ENCODE measurements at places on chromosomes 13 and 19. TPM values are rescaled to one million over a fixed set of nuclear protein-coding genes. Genes with fewer than 3 reads are reported as not detected.
A peak's percentile ranks its signal among the peaks of the same experiment; 100 is the strongest.

ANGPTL8 gene
- not detected for total RNA-seq

FUT6 gene
- 12.2 TPM for total RNA-seq

ZNF121 gene
- 11.2 TPM for total RNA-seq

ICAM1 gene
- total RNA-seq: 7.3 TPM

DNA sequence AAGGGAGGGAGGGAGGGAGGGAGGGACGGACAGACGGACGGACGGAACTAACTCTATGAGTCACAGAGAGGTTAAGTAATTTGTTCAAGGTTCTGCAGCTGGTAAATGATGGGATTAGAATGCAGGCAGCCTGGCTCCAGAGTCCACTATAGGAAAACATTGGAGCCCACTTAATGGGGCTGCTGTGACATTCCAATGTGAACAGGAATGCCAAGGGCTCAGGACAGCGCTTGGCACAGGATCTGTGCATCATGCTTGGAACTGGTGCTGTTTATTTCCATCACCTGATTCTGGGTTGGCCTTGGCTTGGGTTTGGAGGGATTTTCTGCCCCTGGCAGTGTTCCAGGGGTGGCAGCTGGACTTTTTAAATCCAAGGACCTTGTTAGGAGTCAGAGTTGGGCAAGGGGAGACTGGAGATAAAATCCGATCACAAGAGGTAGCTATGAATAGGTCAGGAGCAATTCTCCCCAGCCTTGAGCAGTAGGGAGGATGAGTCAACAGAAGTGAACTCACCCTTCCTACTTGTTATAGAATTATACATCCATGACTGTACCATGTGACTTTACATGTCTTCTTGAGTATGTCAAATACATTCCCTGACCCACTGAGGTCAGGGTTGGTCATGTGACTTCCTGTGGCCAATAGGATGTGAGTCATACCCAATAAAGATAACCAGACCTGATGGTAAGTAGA is 7.8 kb upstream of the HIF3A start:
- H3K4me3 ChIP-seq: no peak overlapping the region
- peak overlapping the region; percentile 24 for H3K27ac ChIP-seq
- no peaks in the 10 kb centered on the region for H3K4me1 ChIP-seq
- DNase-seq: no peak

- no peak overlapping the region for H3K4me3 ChIP-seq
- H3K27ac ChIP-seq: no peak overlapping the region
- H3K4me1 ChIP-seq: no peaks in the 10 kb centered on the region
- H3K36me3 ChIP-seq: no peaks in the 10 kb centered on the region
- no peaks in the 10 kb centered on the region for H3K27me3 ChIP-seq
These were observed 52.2 kb downstream of the ZNF737 start for GRCh38 chr19:20513189-20513904.

DNA sequence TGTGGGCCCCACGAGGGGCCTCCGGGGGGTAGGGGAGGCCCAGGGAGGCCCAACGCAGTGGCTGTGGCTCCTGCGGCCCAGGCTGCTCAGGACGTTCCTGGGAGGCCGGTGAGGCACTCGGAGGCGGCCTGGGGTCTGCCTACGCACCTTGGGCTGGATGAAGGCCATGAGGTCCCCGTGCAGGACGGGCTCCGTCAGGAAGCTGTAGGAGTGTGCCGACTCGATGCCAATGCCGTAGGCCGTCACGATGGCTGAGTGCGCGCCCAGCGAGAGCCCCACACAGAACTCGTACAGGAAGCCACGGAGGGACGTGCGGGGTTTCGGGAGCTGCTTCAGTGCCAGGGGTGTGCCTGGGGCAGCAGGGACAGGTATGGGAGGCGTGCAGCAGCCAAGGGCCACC is 5.9 kb downstream of the SBK2 start:
- no peaks in the 10 kb centered on the region for H3K27me3 ChIP-seq
- no peak for DNase-seq
- no peaks in the 10 kb centered on the region for H3K36me3 ChIP-seq
- no peak overlapping the region for H3K27ac ChIP-seq

DNA sequence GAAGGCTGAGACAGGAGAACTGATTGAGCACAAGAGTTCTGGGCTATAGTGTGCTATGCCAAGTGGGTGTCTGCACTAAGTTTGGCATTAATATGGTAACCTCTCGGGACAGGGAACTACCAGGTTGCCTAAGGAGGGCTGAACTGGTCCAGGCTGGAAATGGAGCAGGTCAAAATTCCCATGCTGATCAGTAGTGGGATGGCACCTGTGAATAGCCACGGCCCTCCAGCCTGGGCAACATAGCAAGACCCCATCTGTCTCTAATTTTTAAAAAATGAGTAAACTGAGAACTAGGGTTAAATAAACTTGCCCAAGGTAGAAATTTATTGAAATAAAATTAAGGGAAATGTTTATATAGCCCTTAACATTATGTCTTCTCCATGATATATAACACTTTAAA is 17.0 kb upstream of the INTS6 start:
- no peaks in the 10 kb centered on the region for H3K36me3 ChIP-seq
- H3K4me3 ChIP-seq: no peak overlapping the region
- no peak overlapping the region for H3K27ac ChIP-seq
- DNase-seq: no peak
- H3K27me3 ChIP-seq: no peaks in the 10 kb centered on the region

DNA sequence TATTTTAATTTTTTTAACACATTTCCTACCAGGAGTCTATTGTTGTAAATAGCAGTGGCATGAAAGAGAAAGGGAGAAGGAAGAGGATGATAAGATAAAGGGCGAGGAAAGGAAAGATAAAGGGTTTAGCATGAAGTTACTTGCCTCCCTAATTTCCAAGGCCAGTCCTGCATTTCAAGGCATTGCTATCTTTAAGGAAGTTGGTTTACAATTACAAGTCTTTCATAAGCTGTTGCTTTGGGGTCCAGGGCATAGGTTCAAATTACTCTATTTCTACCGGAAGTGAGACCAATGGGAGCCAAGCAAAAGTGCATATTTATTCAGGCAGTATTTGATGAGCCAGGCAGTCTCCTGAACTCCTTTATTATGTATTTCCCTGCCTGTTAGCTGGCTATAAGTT is 27.7 kb upstream of the UBL3 start:
- no peaks in the 10 kb centered on the region for H3K36me3 ChIP-seq
- no peak for DNase-seq
- no peaks in the 10 kb centered on the region for H3K4me1 ChIP-seq
- H3K4me3 ChIP-seq: no peak overlapping the region

- no peaks in the 10 kb centered on the region for H3K36me3 ChIP-seq
- no peak for DNase-seq
- H3K27ac ChIP-seq: no peak overlapping the region
- H3K27me3 ChIP-seq: no peaks in the 10 kb centered on the region
These were observed 699.0 kb downstream of the GPC5 start for GRCh38 chr13:92097337-92097903.

- H3K4me1 ChIP-seq: peaks cover 26% of the 10 kb centered on the region
- no peak overlapping the region for H3K27ac ChIP-seq
- H3K27me3 ChIP-seq: no peaks in the 10 kb centered on the region
These were observed 32.7 kb upstream of the OLFM4 start for GRCh38 chr13:52995946-52996345.

DNA sequence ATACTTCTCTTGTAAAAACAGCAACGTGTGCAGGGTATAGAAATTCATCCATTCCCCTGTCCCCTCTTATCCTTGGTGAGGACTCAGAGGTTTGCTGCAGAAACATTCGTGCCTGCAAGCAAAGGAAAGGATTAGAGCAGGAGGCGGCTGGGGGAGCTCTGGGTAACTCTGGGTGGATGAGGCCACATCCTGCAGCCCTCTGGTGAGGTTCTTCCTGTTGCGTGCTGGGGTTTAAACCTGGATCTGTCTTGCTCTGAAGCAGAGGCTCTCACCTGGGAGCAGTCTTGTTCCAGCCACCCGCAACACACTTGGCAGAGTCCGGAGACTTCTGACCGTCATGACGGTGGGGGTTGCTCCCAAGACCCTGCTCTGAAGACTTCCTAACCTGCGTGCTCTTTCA is 69.2 kb downstream of the ATP11A start:
- H3K27ac ChIP-seq: no peak overlapping the region
- DNase-seq: no peak
- H3K4me1 ChIP-seq: peaks cover 13% of the 10 kb centered on the region
- no peaks in the 10 kb centered on the region for H3K27me3 ChIP-seq
- H3K36me3 ChIP-seq: no peaks in the 10 kb centered on the region

- H3K4me1 ChIP-seq: no peaks in the 10 kb centered on the region
- no peaks in the 10 kb centered on the region for H3K36me3 ChIP-seq
- H3K4me3 ChIP-seq: no peak overlapping the region
These were observed 788.0 kb upstream of the ATXN8OS start for GRCh38 chr13:69319656-69320055.

GRCh38 chr13:114264886-114265611 is 16.4 kb upstream of the UPF3A start:
- no peak overlapping the region for H3K27ac ChIP-seq
- peaks cover 18% of the 10 kb centered on the region for H3K4me1 ChIP-seq
- no peaks in the 10 kb centered on the region for H3K27me3 ChIP-seq
- no peak overlapping the region for H3K4me3 ChIP-seq
- DNase-seq: no peak
- H3K36me3 ChIP-seq: peaks cover 18% of the 10 kb centered on the region

GRCh38 chr13:44465318-44465717 is 91.7 kb downstream of the SERP2 start:
- no peaks in the 10 kb centered on the region for H3K4me1 ChIP-seq
- H3K27me3 ChIP-seq: no peaks in the 10 kb centered on the region
- no peak overlapping the region for H3K27ac ChIP-seq
- H3K4me3 ChIP-seq: no peak overlapping the region
- no peaks in the 10 kb centered on the region for H3K36me3 ChIP-seq
- DNase-seq: no peak

DNA sequence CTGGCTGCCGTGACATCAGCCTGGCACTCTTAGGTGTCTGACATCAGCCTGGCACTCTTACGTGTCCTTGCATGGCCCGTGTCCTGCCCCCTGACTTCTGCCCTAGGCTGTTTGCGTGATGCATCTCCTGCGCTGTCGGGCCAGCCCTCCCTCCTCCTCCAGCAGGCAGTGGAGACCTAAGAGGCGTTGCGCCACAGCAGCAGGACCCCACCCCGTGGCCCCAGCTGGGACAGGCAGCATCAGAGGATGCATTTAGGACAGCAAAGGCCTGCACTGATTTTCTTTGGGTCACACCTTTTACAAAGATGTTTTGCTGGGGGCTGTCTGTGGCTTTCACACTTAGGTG is 65.3 kb downstream of the GPR12 start:
- no peaks in the 10 kb centered on the region for H3K27me3 ChIP-seq
- H3K4me3 ChIP-seq: no peak overlapping the region
- H3K4me1 ChIP-seq: peaks cover 7% of the 10 kb centered on the region
- no peaks in the 10 kb centered on the region for H3K36me3 ChIP-seq
- no peak for DNase-seq

DNA sequence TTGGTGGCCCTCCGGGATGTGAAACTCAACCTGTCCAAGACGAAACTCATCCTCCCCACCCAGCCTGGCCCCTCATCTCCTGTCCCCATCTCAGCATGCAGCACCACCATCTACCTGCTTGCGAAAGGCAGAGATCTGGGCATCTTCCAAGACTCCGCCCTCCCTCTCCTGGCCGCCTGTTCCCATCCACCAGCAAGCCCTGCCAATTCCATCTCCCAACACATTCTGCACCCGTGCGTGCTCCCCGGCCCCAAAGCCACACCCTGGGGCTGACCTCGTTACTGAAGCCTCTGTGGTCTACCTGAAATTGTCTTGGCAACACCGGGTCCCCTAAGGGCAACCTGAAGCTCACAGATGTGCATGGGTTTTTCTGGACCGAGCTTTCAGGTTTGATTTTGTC is 13.2 kb upstream of the CAMSAP3 start:
- no peaks in the 10 kb centered on the region for H3K36me3 ChIP-seq
- no peak overlapping the region for H3K4me3 ChIP-seq
- H3K27ac ChIP-seq: no peak overlapping the region

DNA sequence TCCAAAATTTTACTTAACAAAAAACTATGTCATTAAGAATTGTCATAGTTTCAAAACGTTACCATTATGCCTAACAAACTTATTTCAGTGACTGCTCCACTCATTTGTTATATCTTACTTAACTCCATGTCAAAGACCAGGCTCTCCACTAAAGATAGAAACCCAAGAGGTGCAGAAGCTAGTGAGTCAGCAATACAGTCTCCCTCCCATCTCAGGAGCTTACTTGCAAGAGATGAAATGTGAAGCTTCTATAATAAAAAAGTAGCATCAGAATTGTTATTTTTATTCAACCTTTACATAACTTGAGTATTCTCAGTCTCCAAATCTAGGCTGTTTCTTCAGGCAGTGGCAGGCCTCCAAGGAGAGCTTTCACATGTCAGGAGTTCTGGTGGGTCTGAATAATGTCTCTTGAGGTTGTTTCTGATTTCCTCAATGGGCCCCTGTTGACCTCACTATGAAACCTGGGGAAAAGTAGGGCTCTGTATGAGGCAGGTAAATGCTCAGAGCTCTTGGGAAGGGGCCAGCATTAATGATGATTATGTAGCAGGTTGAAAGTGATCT is 242.0 kb downstream of the NDFIP2 start:
- DNase-seq: no peak
- peaks cover 34% of the 10 kb centered on the region for H3K4me1 ChIP-seq
- no peaks in the 10 kb centered on the region for H3K36me3 ChIP-seq
- H3K27ac ChIP-seq: peak overlapping the region; percentile 31

GRCh38 chr19:18284712-18285360 is 3.4 kb upstream of the JUND start:
- H3K36me3 ChIP-seq: no peaks in the 10 kb centered on the region
- H3K4me1 ChIP-seq: peaks cover 12% of the 10 kb centered on the region
- H3K27ac ChIP-seq: no peak overlapping the region
- no peak for DNase-seq

DNA sequence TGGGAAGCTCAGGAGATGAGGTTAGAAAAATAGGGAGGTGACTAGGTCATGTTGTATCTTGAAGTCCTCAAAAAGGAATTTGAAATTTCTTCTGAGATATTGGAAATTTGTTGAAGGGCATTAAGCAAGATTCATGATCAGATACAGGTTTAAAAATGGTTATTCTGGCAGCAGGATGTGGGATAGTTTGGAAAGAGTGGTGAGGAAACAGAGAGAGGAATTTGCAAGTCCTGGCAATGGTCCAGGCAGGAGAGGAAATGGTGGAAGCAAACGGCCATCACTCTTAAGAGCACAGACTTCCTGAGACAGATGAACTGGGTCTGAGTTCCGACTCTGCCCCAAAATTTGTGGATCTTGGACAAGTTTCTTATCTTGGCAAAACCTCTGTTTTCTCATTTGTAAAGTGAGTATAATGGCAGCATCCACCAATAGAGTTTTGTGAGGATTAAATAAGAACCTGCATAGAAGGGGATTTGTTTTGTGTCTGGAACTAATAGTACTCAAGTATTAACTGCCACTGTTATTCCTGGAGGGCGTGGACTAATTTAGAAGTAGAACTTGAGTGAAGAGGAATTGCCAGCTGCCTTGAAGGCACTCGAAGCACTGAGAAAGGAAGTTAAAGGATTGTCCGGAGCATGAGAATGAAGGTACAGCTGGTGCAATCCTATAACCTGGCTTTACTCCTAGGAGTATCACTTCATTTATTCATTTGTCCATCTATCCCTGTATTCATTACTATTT is 99.6 kb downstream of the CCNA1 start:
- no peak for DNase-seq
- H3K36me3 ChIP-seq: no peaks in the 10 kb centered on the region
- no peak overlapping the region for H3K4me3 ChIP-seq
- no peaks in the 10 kb centered on the region for H3K27me3 ChIP-seq
